Right ventricle myocardium inferior (tissue), 1 donor: ENCODE measurements at places on chromosomes 1 and 21. TPM values are rescaled to one million over a fixed set of nuclear protein-coding genes. Genes with fewer than 3 reads are reported as not detected.

DNA sequence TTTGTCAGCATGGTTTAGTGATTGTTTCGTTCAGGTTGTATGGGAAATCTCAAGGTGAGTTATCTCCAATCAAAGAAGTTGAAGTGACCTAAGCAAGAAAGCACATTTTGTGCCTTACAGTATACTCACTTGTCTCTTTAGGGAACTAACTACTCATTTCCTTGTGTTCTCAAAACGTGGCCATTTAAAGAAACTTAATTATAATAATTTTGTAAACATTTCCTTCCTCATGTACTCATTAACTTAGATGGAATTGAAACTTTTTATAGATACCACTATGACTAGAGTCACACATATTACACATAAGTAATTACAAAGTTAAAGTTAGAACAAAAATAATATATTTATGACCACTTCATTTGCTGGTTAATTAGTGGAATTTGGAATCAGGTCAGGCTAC is 552.6 kb downstream of the MRPL39 start:
- DNase-seq, result no peak

DNA sequence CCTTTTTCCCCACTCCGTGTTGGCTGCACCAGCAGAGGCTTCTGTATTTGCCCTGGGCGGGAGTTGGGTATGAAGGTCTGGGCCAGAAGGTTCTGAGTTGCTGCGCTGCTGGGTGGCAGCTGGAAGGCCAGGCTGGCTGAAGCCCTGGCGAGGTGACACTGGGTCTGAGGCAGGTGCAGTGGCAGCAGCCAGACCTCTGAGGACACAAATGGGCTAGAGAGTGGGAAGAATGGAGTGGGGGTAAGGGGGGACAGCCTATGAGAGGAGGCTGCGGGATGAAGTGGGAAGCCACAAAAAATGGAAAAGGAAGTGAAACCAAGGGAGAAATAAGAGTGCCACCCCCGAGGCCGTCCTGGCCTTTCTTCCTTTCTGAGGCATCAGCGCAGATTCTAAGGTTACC is 53.2 kb downstream of the STX6 start:
- DNase-seq, result no peak

The ACKR1 gene
- total RNA-seq, result 16.2 TPM

The ETNK2 gene
- total RNA-seq, result 5.3 TPM

DNA sequence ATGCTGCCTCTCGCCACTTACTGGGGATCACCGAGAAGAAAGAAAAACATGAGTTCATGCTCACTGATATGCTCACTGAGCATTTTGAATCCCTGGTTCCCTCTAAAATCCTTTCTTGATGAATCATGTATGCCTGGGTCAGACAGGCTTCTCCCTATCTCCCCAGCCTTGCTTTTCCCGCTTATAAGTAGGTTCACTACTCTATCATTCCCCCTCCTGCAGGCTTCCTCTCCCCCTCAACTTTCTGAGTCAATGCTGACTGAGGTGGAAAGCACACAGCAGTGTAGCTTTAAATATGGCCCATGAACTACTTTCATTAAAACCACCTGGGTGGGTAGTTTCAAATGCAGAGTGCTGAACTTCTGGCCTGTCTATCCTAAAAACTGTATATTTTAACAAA is 41.7 kb downstream of the FMO4 start:
- no peak for DNase-seq

GRCh38 chr1:226308166-226308722 is 720 bp downstream of the LIN9 start:
- DNase-seq, result peak; percentile 70

DNA sequence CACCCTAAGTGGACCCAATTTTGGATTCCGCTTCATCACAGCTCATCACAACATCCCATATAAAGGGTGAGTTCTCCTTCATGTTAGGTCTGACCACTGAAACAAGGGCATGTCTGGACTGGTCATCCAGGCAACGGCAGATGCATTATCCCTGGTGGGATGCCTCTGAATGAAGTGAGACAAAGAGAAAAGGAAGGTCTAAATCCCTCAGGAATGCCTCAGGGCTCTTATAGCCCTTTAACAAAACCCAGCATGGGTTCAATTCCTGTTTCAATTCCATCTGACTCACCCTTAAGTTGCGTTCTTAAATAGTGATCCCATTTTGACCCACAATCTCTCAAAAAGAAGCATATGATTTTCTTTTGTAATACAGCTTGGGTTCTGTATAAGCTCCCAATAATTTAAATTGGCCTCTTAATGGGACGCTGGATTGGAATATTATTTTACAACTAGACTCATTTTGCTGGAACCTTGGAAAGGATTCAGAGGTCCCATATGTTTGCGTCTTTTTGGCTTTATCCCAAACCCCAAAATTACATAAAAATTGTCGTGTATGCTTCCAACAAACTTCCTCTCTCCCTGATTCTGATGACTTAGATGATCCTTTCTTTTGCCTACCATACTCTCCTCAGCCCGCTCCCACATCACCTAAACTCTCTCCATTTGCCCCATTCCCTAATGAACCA is 287.4 kb upstream of the ZP4 start:
- DNase-seq, result no peak

- no peak for DNase-seq
Observed at GRCh38 chr1:55636696-55637095, 421.5 kb upstream of the USP24 start.

DNA sequence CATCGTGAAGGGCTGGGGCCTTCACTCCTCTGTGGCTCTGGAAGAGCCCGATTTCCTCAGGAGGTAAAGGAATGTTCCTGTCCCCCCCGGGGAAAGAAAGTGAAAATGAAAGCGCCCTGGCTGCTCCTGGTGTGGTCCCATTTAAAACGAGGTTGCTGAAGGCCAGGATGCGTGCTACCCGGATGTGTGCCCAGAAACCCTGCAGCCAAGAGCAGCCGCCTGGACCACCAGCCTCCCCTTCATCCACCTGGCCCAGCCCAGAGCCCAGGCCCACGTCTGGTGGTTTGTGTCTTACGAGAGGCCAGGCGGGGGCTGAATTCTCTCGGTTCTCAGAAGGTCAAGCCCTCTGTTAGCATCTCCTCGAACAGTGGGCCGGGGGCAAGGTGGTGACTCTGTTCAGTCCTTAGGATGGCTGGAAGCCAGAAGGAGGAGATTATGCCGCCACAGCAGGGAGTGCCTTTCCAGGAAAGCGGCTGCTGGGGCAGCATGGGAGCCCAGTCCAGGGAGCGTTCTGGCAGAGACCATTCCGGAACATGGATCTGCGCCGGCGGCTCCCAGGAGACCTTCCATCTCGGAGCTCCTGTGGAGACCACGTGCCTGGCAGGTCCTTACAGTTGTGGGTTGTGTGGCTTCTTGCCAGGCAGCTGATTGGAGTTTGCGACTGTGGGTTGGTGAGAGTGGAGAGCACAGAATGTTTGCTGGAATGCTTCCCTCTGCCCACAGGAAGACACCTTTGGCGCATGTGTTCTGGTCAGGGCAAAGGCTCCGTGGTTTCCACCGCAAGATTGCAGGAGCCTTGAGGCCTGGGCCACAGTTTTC is 1.4 kb downstream of the GUK1 start:
- DNase-seq, result peak; percentile 85

The FBLIM1 gene
- total RNA-seq, result 97.6 TPM
